T-helper 1 cell (primary cell): ENCODE measurements at places on chromosomes 16 and 17.

DNA sequence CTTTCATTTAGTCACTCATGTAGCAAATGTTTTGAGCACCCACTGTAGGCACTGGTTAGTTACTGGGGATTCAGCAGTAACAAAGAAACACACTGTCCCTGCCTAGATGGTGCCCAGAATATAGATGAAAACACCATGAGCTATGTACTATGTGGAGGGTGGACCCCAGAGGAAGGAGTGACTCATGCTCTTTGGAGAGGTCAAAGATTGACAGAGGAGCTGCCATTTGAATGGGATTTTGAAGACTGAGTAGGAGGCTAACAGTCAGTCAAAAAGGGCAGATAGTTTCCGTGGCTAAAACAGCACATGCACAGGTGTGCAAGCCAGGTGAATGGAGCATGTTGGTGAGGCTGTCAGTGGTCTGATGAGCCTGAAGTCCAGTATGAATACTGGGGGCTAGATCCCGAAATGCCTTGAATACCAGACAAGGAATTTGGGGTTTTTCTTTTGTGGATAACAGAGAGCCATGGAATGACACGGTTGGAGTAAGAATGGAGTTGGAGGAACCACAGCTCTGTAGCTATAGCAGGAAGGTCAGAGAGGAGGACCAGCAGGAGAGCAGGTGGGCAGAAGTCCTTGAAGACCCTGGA, 6.1 kb downstream of the IL21R start:
- DNase-seq, result no peak

DNA sequence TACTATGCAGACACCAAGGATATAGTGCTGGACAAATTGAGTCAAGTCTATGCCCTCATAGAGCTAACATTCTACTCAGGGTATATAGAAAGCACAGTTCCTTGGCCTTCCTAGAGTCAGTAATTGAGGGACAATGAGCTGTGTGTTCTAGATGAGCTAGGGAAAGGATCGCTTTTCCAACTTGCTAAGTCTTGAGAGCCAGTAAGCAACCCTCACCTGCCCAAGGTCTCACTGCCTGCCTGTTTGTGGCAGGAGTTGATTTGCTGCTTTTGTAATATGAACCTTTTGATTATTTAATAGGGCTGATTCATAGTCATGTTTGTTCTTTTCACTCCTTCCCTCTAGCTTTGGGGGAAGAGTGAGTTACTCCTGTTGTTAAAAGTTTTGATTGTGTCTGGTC, 6.5 kb downstream of the DDX42 start:
- no peak for DNase-seq

DNA sequence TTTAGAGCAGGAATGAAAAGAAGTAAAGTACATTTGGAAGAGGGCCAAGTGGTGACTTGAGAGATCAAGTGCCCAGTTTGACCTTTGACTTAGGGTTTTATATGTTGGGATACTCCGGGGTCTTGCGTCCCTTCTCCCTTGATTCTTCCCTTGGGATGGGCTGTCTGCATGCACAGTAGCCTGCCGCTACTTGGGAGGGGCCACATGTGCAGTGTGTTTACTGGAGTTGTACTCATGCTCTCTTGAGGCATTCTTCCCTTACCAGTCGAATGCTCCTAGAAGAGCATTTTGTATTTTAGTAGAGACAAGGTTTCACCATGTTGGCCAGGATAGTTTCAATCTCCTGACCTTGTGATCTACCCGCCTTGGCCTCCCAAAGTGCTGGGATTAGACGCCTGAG, 23.8 kb downstream of the GDPD1 start:
- DNase-seq, result no peak

GRCh38 chr17:1978396-1978949, 46.7 kb downstream of the RTN4RL1 start:
- DNase-seq, result no peak

DNA sequence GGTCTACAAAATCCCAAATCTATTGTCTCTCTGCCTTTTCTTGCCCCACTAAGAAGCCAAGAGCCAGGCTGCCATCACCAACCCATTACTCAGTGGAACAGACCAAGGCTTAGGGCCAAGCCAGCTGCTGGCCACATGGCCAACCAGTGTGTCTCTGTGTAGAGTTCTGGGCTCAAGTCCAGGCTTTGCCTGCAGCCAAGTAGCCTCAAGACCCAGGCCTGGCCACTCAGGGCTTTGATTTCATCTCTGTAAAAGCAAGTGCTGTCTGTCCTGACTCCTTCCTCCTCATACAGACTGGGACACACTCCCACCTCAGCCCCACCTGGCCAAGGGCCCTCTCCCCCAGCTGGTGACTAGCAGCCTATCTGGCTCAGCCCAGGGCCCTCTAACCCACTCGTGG, 14.6 kb downstream of the SREBF1 start:
- no peak for DNase-seq

DNA sequence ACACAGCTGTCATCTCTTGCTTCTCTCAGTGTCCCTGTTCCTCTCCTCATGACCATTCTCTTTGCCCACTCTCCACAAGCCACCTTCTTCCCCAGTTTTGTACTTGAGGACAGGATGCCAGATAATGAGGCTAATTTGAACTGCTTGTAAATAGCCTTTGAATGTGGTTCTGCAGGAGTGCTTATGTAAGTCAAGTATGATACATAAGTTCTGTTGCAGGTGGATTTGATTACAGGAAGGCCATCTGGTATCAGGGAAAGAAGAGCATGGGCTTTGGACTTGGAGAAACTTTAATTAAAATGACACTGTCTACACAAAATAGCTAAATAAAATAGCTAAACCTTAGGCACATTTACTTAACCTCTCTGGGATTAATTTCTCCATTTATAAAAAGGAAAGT, 120.2 kb upstream of the HLF start:
- DNase-seq, result no peak

GRCh38 chr16:14219983-14220382, 148.9 kb downstream of the MRTFB start:
- no peak for DNase-seq

DNA sequence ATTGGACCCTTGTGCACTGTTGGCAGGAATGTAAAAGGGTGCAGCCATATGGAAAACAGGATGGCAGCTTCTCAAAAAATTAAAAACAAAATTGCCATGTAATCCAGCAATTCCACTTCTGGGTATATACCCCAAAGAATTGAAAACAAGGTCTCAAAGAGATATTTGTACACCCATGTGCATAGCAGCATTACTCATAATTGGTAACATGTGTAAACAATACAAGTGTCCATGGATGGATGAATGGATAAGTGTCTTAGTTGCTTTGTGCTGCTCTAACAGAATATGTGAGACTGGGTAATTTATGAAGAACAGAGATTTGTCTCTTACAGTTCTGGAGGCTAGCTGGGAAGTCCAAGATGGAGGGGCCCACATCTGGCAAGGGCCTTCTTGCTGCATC, 3.8 kb upstream of the RUNDC3A start:
- DNase-seq, result no peak

- no peak for DNase-seq
Observed at GRCh38 chr16:35746963-35747657, 2287.7 kb downstream of the TP53TG3F start.

DNA sequence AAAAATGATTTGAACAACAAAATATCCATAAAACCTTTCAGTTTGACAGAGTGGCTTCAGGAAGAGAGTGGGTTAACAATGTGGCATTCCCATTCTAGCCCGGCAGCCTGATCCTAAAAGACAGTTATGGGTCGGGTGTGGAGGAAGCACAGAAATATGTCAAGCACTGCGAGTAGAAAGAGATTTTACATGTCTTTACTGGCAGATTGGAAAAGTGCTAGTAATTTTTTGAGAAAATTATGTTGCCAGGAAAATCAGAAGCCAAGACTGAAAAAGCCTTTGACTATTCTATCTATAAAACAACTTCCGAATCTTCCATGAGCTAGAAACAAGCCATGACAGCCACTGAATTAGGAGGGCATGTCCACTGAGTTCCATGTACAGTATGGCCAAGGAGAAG, 5.8 kb downstream of the CCL2 start:
- DNase-seq, result no peak

GRCh38 chr16:30185683-30186421, 2.5 kb downstream of the CORO1A start:
- peak; percentile 60 for DNase-seq

DNA sequence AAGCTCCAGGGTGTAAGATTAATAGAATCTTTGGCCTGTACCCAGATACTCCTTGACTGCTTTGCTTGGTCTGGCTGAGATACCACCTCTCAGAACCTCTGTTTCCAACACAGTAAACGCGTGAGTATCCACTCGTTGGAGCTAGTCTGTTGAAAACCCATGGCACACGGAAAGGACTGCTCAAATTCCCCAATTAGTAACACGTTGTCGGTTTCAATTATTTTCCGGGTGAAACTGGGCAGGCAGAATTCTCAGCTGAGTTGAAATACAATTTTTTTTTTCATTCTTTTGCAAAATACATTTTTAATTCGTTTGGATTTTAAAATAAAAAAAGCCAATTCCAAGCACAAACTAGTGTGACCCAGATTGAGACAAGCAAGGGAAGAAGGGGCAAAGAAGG, 120.5 kb downstream of the MAF start:
- DNase-seq, result no peak

DNA sequence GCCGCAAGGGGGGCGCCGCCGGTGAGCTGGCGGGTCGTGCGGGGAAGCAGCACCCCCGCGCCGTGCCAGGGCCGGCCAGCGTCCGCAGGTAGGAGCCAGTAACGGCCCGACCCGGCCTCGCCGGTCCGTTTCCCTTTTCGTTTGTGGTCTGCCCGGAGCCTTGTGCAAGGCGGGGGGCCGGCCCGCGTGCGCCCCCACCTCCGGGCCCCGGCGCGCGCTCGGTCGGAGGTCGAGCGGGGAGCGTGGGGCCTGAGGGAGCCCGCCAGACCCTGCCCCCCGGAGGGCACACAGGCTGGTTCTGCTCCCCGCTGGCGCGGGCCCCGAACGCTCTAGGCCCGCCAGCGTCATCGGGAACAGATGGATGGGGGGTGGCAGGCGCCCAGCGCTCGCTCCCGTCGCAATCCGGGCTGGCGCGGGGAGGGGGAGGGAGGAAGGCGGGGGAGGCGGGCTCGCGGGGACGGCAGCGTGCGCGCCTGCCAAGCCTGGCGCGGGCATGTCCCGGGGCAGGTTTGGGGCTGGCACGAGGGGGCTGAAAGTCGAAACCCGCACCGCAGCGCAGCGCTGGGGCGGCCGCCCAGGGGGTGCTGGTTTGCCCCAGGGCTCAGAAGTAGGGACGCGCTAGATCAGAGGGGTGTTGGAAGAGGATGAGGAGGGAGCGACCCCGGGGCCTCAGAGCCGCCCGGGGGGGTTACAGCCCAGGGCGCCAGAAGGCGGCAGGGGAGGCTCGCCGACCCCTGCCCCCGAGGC, 1.5 kb upstream of the GSE1 start:
- peak; percentile 32 for DNase-seq

GRCh38 chr17:42578282-42578869, 847 bp upstream of the PSMC3IP start:
- peak; percentile 67 for DNase-seq

DNA sequence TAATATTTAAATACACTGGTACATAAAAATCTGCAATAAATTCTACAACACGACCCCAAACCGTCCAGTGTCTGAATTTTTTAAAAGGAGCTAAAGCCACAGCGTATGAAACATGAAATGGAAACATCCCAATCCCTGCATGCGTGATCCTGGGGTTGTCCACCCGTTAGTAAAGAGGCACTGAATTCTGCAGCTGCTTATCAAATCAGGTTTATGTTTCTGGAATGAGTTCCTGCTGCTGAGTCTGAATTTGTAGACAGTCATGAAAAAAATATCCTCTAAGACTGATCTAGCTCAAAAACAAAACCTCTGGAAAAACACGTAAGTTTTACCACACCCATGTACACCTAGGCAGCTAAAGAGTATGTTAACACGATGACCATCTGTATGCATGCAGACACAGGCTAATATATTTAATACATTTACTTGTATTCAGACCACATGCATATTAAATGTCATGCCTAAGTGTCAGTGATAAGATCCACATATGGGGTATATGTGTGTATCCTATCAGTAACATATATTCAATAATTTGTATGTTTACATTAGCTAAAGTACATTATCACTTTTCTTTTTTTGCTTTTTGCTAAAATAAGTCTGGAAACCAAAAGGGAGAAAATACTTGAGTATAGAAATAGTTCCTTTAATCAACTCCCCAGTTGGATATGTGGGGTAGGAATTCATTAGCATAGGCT, 420.5 kb upstream of the PSMD7 start:
- no peak for DNase-seq

DNA sequence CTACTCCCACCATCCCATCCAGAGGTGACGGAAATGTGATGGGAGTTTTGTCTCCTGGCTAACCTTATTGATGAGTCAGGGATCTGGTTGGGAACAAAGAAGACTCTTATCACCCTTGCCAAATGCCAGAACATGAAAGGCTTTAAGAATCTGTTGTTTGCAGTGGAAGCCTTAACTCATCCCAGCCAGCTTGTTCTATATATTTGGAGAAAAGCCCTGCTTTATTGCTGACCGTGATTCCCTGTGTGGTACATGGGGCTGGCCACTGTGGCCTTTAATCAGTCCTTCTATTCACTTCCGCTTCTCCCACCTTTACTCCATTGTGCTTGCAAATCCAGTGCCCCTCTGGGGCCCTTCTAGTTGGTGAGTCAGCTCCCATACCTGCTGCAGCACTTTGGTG, 156.6 kb downstream of the PHKB start:
- no peak for DNase-seq

- DNase-seq, result no peak
Observed at GRCh38 chr16:72974142-72974769, 73.7 kb downstream of the ZFHX3 start.

GRCh38 chr16:4351880-4352279, 759 bp upstream of the PAM16 start:
- DNase-seq, result no peak

DNA sequence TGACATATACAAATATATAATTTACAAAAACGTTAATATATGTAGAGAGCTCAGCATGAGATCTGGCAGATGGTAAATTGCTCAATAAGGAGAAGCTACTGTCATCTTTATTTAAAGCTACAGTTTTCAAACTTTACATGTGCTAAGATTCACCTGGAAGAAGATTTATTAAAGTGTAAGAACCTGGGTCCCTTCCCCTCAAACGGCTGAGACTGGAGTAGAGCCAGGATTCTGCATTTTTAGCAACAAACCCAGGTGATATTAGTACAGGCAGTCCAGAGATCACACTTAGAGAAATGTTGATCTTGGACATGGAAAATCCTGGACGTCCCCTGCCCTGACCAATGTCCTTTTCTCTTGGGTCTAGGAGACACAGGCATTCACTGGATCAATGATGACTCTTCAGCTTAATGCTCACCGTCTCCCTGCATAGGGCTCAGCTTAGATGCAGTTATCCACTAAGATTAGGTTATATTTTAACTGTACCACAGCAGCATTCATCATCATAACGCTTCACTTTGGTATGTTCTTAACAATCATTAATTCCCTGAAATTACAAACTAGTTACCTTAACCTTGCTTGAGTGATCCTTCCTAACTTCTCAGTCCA, 20.4 kb downstream of the CDR2 start:
- no peak for DNase-seq

DNA sequence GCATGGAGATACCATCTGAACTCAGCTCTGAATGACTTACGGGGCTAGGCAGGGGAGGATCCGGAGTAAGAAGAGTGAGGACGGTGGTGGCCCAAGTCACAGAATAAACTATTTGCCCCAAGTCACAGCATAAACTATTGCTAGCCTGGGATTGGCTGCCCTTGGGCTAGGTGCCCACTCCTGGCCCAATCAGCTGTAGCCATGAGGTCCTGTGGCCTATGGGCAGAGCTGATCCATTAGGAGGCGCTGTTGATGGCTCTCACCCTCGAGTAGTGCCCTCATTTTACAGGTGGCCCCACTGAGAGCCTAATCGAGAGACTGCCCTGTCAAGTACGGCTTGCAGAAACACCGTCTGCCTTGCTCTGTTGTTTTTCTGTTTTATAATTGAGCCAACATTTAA, 62.3 kb upstream of the ZNF423 start:
- no peak for DNase-seq

- DNase-seq, result no peak
Observed at GRCh38 chr17:78953356-78954350, 26.1 kb downstream of the LGALS3BP start.
